ENCODE measurements at places on chromosomes 4 and X. TPM values are rescaled to one million over a fixed set of nuclear protein-coding genes. Genes with fewer than 3 reads are reported as not detected.

The FGF5 gene
- polyA plus RNA-seq = 0.03 TPM

The HS6ST2 gene
- 21.1 TPM for polyA plus RNA-seq

The USP17L5 gene
- polyA plus RNA-seq = not detected

The HHIP gene
- polyA plus RNA-seq = 3.0 TPM

The CTAG1B gene
- not detected for polyA plus RNA-seq

DNA sequence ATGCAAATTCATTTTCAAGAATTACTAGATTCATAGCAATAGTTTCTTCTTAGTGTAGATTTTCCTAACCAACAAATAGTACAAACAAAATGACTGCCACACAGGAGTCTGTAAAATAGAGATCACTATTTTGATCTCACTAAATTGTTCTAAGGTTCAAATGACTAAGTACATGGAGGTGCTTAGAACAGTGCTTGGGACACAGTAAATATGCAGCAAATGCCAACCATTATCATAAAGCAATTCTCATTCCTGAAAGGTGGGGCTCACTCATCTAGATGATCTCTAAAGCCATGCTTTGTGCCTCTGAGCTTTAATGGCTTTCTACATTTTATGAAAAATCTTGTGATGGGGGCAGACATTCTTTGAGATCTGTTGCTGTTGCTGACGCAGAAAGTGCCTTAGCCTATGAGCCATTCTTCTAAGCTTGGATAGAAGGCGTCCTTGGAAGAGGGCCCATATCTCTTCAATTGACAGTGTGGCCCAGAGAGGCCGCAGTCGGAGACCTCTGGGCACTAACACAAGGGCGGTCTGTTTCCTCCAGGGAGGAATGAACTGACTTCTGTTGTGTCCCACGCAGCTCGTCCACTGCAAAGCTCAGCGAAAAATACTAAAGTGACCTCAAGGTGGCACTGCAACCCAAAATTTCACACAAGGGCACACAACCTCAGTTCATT lies 23.5 kb downstream of the TLR10 start:
- peak; percentile 35 for DNase-seq

GRCh38 chr4:74534121-74534520 lies 89.2 kb downstream of the AREG start:
- DNase-seq = no peak

DNA sequence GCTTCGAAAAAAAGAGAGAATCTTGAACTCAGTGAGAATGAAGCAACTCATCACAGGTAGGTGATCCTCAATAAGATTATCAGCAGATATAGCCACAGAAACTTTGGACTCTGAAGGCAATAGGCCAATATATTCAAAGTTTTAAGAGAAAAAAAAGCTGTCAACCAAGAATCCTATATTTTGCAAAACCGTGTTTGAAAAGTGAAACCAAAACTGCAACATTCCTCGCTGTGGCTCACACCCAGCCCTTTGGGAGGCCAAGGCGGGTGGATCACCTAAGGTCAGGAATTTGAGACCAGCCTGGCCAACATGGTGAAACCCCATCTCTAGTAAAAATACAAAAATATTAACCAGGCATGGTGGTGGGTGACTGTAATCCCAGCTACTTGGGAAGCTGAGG lies 22.8 kb downstream of the MAD2L1 start:
- no peak for DNase-seq

- DNase-seq = no peak
These were observed 137.0 kb upstream of the MED14 start for GRCh38 chrX:40872351-40872750.

Measured in left kidney (tissue), 8 donors.